ENCODE measurements at places on chromosomes 7 and 10.

DNA sequence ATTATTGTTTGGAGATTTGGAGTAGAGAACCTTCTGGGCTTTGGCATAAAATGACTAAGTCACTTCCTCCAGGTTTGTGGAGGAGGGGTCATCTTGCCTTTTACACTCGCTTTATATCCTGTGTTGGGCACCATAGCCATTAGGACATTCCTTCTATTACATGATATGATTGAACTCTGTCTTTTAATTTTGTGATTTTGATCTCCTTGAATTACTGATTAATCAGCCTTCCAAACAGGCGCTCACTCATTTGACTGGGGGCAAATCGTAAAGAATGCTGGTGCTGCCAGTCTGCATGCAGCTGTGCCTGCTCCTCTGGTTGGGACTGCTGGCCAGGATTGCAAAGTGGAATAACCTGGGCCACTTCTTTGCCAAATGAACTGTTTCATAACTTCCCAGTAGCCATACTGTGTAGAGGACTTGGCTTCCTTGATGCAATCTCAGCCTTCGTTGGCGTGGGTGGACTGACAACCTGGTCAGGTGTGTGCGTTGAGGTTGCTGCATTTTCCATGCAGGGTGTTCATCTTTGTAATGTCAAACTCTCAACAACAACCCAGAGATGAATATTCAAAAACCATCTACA lies 65.9 kb upstream of the RAB11FIP2 start:
- DNase-seq: no peak

DNA sequence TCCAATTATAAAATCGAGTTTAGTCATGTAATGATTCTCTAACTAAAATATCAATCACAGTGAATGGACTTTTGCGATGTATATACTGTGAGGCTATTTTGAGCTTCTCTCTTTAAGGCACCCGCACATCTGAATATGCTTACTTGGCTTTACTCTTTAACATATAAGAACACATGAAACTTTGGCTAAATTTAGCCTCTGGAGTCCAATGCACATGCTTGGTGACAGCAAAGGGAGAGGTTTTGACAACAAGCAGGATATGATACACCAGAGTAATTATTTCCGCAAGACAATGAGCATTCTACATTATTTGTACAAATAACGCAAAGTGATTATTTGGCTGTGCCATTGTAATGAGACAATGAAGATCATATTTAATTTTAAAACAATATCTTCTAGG lies 72.4 kb downstream of the ARID5B start:
- DNase-seq: no peak

DNA sequence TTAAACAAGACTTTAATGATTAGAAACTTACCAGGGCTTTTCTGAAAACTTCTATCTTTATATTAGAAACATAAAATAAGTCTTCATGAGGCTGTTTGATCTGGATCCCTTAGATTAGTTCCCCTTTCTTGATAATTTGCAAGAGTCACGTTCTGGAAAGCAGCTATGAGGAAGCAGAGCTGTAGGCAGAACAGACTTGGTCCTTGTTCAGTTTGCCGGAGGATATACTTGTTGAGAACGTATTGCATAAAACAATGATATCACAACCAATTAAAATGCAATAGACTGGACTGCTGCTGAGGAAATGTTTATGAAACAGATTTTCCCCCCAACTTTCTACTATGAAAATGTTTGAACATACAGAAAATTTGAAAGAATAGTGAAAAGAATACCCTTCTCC lies 2.8 kb downstream of the SAMD9L start:
- peak; percentile 3 for DNase-seq

GRCh38 chr7:50281680-50282445 lies 22.7 kb upstream of the IKZF1 start:
- no peak for DNase-seq

GRCh38 chr7:116552602-116553001 lies 27.8 kb downstream of the CAV1 start:
- no peak for DNase-seq

GRCh38 chr7:14483663-14484062 lies 418.9 kb downstream of the DGKB start:
- no peak for DNase-seq

- DNase-seq: peak; percentile 70
Observed at GRCh38 chr7:50182759-50183158, 89.7 kb upstream of the ZPBP start.

GRCh38 chr7:131483586-131483985 lies 72.8 kb downstream of the PODXL start:
- DNase-seq: no peak

- DNase-seq: no peak
Observed at GRCh38 chr10:6005856-6006395, 28.6 kb upstream of the IL15RA start.

DNA sequence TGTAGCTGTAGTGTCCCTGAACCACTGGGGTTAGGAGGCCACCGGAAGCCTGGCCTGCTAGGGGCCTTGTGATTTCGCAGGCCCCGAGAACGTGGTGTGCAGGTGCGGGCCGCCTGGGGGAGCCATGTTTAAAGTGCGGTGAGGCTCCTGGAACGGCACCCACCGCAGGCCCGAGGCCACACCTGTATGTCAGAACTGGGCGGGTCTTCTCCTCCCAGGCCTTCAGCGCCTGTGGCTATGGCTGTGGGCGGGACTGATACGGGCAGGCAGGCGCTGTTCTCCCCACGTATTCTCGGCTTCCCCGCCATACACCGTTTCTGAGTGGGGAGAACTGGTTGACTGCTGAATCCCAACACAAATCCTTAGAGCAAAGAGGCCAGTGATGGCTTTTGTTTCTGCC lies 74.8 kb downstream of the DNAJB6 start:
- DNase-seq: no peak

DNA sequence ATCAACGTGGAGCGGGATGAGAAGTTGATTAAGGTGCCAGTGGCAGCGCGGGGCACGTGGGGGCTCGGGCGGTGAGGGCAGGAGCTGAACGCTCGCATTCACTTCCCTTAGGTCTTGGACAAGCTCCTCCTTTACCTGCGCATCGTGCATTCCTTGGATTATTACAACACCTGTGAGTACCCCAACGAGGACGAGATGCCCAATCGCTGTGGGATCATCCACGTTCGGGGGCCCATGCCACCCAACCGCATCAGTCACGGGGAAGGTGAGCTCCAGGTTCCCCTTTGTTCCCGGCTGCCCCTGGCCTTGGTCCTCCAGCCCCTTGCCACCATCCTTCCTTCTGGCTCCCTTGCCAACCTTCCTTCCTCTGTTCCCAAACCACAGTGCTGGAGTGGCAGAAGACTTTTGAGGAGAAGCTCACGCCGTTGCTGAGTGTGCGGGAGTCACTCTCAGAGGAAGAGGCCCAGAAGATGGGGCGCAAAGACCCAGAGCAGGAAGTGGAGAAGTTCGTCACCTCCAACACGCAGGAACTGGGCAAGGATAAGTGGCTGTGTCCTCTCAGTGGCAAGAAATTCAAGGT lies 2.5 kb downstream of the UFSP1 start:
- DNase-seq: no peak

GRCh38 chr7:81439591-81439990 lies 330.3 kb downstream of the HGF start:
- DNase-seq: no peak

DNA sequence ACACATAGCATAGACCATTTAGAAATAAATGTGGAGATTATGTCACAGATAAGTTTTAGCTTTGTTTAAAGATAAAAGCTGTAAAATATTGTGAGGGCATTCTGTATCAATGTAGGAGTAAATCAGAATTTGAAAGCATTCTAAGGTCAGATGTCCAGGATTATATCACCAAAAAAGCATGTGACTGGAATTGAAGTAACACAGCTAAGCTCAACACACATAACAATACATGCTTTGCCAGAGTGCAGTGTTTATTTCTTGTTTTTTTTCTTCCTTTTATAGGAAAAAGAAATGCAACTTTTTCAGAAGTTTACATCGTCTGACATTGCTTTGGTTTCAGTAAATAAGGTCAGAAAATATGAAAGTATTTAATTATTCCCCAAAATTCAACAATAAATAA lies 183.4 kb downstream of the HTR7 start:
- no peak for DNase-seq

- DNase-seq: no peak
Observed at GRCh38 chr10:114576716-114577115, 81.4 kb downstream of the ABLIM1 start.

- DNase-seq: no peak
Observed at GRCh38 chr10:83076443-83076842, 1062.9 kb upstream of the GHITM start.

GRCh38 chr7:150946421-150947240 lies 31.5 kb downstream of the KCNH2 start:
- no peak for DNase-seq

GRCh38 chr7:39602351-39602750 lies 21.0 kb upstream of the RALA start:
- DNase-seq: no peak

- no peak for DNase-seq
Observed at GRCh38 chr10:79146611-79147130, 77.9 kb downstream of the ZMIZ1 start.

DNA sequence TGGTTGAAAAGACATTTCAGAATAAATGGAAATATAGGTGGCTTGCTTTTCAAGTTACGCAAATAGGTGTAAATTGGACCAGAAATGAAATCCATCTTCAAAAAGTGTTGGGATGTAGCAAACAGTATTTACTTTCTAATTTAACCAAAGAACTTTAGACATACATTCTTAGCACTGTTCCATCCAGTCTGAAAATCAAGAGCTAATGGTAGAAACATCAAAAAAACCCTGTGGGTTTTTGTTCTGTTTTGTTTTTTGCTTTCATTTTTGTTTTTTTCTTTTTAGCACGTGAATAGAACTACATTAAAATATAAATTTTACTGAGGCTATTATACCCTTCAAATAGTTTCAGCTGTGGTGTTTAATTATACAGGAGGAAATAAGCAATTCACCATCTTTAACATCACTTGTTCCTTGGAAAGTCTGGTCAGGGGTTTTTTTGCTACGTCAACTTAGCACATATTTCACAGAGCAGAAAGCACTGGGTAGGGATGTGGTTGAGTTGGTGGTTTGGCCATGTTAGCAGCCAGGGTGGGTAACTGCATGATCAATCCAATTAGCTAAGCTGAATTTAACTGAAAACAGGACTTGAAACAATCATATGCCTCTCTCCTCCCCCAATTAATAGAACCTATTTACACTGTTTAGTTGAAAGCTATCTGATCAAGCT lies 275.4 kb upstream of the PFKP start:
- no peak for DNase-seq

DNA sequence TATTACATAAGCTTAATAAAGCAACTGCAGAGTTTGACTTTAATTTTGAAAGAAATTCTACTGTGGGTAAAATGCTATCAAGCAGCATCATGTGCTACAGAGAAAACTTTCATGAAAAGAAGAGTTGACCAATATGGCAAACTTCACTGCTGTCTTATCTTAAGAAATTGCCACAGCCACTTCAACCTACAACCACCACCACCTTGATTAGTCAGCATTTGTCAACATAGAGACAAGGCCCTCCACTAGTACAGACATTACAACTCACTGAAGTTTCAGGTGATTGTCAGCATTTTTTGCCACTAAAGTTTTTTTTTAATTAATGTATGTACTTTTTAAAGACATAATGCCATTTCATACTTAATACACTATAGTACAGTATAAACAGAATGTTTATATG lies 350.3 kb downstream of the HPSE2 start:
- no peak for DNase-seq

DNA sequence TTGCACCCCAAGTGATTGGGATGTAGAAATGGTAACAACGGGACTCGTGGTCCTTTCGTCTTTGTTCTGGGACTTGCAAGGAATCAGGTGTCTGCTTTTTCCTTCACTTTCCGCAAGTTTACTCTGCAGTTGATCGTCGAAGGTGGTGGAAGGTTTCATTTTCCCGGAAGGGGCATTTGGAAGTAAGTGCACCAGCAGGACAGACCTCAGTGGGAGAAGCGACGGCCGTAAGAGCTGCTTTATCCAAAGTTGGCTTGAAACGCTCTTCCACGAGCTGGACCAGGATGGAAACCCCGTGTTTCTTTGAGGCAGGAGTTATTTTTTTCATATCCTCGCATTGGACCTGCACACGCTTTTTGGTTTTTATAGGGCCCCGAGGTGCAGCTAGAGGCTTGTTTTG lies 1.2 kb downstream of the BRI3 start:
- DNase-seq: no peak

DNA sequence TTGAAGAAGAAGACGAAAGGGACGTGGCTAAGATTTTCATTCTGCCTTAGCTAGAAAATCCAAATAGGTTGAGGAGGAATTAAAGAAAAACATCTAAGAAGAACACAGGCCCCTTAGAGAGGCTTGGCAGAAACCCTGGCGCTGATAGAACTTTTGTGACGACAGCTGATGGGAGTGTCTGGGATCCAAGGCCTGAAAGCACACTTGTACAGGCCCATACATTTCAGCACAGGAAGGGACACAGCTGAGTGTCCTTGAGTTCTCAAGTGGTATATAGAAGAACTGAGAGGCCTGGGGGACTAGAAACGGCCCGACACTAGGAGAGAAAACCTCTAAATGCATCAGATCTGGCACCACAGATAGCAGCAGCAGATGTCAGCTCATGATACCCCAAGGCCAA lies 39.5 kb downstream of the PRPS1L1 start:
- no peak for DNase-seq

GRCh38 chr10:78171633-78172400 lies 138.2 kb downstream of the RPS24 start:
- DNase-seq: no peak

GRCh38 chr10:105189463-105189800 lies 548.3 kb downstream of the SORCS3 start:
- no peak for DNase-seq

- DNase-seq: no peak
Observed at GRCh38 chr7:137354396-137354795, 10.9 kb upstream of the PTN start.

DNA sequence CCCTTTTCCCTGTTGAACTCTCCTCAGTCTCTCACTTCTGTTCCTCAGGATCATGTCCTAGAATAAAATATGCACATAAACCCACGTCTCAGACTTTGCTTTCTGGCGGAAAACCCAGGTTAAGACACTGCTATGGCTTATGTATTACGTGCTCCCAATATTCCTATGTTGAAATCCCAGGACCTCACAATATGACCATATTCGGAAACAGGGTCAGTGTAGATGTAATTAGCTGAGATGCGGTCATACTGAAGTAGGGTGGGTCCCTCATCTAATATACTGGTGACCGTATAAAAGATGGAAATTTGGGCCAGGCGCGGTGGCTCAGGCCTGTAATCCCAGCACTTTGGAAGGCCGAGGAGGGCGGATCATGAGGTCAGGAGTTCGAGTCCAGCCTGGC lies 59.9 kb downstream of the KIAA1549 start:
- DNase-seq: no peak

GRCh38 chr7:29502133-29502532 lies 61.5 kb upstream of the PRR15 start:
- no peak for DNase-seq

GRCh38 chr7:98641646-98642500 lies 24.8 kb downstream of the NPTX2 start:
- DNase-seq: peak; percentile 91

- no peak for DNase-seq
Observed at GRCh38 chr10:132986978-132987377, 44.6 kb upstream of the CFAP46 start.

GRCh38 chr7:17333221-17333620 lies 34.8 kb downstream of the AHR start:
- DNase-seq: no peak

GRCh38 chr7:99742737-99743394 lies 7.9 kb upstream of the CYP3A7 start:
- DNase-seq: no peak
